CD4-positive, alpha-beta memory T cell (primary cell): ENCODE measurements at places on chromosomes 12 and 14. TPM values are rescaled to one million over a fixed set of nuclear protein-coding genes. Genes with fewer than 3 reads are reported as not detected.

- no peak overlapping the region for H3K27ac ChIP-seq
- no peaks in the 10 kb centered on the region for H3K4me1 ChIP-seq
- H3K36me3 ChIP-seq: no peaks in the 10 kb centered on the region
- H3K4me3 ChIP-seq: no peak overlapping the region
- no peak for DNase-seq
These were observed 133.5 kb upstream of the PARP11 start for GRCh38 chr12:4006743-4007142.

- no peaks in the 10 kb centered on the region for H3K27me3 ChIP-seq
- no peaks in the 10 kb centered on the region for H3K4me1 ChIP-seq
- no peak overlapping the region for H3K4me3 ChIP-seq
These were observed 967 bp upstream of the TAS2R19 start for GRCh38 chr12:11023387-11023786.

DNA sequence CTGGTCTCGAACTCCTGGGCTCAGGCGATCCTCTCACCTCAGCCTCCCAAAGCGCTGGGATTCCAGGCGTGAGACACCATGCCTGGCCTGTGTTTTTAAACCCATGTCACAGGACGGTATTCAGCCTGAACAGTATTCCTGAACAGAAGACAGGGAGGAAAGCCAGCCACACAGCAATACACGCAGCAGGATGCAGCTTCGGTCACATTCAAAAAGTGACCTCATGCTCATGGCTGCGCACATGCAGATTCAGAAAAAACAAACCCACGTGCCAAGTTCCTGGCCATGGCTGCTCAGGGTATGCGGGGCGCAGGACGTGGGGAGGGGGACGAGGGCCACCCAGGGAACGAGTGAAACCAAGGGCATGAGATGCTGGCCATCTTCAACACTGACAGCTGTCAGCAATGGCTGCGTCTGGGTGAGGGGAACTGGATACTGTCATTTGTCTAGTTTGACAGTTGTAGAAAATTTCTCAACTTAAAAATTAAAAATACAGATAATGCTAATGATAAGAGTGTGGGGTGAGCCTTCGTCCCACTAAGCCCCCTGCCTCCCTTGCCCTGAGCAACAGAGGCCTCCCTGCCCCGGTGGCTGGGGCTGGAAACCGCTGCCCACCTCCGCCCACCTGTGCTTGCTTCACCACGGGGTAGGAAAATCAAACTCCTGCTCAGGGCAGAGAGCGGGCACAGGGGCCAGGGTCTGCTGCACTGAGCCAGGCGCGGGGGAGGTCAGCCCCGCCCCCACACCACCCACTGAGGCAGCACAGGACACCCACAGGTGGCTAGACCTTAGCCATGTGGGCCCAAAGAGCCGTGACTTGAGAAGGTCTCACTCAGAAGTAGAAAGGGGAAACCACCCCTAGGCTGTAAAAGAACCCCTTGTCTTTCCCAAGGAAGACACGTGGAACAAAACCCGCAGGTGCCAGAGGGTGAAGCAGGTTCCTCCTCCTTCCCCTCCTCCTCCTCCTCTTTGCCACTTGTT, 84.2 kb downstream of the SCARB1 start:
- peaks cover 9% of the 10 kb centered on the region for H3K4me1 ChIP-seq
- DNase-seq: no peak
- H3K27me3 ChIP-seq: no peaks in the 10 kb centered on the region
- no peak overlapping the region for H3K4me3 ChIP-seq

DNA sequence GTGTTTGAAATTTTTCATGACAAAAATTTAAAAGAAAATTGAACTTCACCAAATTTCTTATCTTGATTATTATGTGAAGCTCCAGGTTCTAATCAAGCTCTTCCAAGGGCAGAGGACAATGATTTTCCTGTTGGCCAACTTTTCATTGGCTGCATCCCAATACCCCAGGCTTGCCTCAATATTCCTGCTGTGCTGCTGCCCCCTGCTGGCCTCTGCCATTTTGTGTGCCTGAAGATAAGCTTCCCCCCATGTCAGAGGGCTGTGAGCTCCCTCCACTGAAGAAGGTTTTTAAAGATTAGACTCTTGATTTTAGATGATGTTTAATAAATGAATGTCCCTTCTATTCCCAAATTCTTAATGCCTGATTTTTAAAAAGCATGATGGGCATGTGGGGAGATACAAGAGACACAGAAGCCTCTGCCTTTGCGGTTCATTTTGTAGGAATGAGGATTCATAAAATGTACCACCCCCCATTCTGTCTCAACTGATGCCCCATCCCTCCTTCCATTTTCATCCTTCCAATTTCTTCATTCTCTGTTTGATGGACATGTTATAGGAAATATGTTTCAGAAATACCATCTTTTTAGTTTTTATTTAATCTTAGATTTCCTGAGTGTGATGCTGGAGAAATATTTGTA, 76.7 kb upstream of the RGS6 start:
- no peaks in the 10 kb centered on the region for H3K4me1 ChIP-seq
- no peak overlapping the region for H3K27ac ChIP-seq
- DNase-seq: no peak

TTC9 gene
- 25.5 TPM for total RNA-seq

DGLUCY gene
- 141 TPM for total RNA-seq

PZP gene
- total RNA-seq: not detected

KRT77 gene
- not detected for total RNA-seq
